ENCODE measurements at places on chromosomes 1 and 21.

DNA sequence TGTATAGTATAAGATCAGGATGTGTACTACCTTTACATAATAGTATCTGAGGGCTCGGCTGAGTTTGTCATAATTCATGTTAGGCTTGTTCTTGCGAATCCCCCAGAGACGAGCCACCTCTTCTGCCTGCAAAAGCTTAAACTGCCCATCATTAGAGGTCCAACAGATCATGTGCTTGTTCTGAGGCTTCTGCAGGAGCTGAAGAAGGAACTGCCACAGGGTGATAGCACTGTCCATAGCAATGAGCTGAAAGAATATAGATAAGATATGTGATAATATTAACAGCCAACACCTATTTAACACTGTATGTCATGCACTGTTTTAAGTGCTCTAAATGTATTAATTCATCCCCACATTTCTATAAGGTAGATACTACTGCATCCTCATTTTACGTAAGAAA, 8.2 kb downstream of the ELK4 start:
- no peak for DNase-seq

DNA sequence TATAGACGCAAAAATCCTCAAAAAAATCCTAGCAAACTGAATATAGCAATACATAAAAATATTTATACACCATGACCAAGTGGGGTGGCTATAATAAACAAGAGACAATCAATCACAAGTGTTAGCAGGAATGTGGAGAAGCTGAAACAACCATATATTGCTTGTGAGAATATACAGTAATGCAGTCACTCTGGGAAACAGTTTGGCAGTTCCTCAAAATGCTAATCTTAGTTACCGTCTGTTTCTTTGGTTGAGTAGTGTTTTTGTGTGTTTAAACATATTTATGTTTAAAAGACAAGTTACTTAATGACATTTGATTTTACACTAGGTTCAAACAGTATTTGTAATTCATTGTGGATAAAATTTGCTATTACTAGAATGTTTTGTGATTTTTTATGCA, 792.0 kb downstream of the LTN1 start:
- no peak for DNase-seq

GRCh38 chr1:199684686-199685273, 342.7 kb upstream of the NR5A2 start:
- peak; percentile 71 for DNase-seq

DNA sequence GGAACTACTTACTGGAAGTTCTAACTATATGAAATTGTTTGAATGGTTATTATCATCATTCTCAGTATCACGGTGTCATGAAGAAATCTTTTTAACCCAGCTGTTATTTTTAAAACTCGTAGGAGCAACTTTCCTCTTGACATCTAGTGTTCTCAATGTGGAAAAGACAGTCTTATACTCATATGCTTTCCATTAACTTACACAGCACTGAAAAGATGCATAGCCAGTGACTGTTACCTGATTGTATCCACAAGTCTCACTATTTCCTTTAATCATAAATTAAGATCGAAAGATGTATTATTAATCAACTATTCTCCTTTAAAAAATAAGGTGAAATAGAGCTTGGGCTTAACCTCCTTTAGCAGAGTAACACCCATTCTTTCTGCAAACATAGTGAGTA, 59.7 kb upstream of the TNFSF4 start:
- DNase-seq = no peak

DNA sequence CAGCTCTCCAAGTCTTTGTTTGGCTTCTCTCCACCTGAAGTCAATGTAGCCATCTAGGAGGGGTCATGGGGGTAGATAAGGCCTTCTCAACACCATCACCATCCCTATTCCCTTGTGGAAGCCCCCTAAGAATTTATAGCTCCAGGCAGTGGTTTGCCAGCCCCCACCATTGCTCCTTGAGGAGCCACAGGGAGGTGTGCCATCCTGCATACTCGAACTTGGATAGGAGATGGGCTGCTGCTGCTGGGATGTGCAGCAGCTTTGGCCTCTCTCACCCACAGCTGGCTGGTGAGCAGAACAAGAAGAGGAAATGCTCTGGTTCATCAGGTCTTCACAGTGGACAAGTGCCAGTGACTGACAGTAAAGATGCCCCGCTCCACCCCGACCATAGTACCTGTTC, 4.8 kb downstream of the NAXE start:
- DNase-seq = no peak

DNA sequence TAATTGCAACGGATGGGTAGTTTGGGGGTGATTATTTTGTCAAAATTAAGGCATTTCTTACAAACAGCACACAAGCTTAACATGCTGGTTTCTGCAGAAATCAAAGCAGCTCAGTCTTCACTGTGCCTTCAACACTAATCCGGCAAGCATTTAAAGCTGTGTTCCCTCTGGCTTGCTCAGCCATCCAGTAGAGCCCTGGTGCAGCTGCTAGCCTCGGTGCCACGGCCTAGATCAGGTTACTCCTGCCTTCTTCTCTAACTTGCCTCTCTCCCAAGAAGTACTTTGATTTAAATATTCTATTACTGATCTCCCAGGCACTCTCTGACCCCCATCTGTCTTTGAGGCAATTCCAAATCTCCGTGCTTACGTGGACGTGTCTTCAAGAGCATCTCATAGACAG, 85.6 kb downstream of the GREM2 start:
- DNase-seq = peak; percentile 22

GRCh38 chr1:26723013-26723991, 27.5 kb downstream of the ARID1A start:
- DNase-seq = no peak

GRCh38 chr1:16078925-16079656, 5.6 kb upstream of the FAM131C start:
- peak; percentile 73 for DNase-seq

DNA sequence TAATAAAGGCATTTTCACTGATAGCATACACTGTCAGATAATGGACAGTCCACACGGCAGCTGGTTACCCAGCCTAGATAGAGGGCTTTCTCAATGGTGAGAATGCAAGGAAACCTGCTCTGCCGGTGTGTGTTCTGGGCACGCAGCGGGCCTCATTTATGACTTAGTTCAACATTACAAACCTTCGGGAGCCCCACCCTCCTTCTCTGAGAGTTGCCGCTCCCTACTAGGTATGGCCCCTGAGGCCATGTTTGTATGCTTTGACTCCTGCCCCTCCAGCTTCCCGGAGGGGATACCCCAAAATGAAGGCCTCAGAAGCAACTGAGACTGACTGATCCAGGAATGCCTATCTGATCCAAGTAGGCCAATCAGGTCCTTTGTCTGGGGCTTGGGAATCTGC, 17.2 kb upstream of the FABP3 start:
- DNase-seq = no peak

DNA sequence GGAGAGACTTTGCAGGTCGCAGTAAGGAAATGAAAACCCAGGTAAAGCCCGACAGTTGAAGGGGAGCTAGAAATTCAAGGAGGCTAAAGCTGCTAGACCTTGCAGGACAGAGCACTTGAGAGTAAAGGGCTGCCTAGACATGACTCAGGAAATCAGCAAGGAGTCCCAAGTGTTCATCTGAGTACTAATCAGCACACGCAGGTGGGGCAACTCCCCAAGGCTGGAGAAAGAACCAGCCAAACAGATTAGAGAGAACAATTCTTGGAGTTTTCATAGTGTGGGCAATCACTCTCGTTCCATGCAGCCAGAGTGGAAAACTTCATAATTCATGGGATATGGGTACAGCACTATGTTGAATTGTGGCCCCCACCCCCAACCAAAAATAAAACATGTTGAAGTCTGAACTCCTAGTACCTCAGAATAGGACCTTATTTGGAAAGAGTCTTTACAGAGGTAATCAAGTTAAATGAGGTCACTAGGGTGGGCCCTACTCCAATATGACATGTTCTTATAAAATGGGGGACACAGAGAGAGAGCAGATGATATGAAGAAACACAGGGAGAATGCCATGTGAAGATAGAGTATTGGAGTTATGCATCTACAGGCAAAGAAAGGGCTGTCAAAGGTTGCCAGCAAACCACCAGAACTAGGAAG, 28.0 kb downstream of the SYDE2 start:
- DNase-seq = no peak

DNA sequence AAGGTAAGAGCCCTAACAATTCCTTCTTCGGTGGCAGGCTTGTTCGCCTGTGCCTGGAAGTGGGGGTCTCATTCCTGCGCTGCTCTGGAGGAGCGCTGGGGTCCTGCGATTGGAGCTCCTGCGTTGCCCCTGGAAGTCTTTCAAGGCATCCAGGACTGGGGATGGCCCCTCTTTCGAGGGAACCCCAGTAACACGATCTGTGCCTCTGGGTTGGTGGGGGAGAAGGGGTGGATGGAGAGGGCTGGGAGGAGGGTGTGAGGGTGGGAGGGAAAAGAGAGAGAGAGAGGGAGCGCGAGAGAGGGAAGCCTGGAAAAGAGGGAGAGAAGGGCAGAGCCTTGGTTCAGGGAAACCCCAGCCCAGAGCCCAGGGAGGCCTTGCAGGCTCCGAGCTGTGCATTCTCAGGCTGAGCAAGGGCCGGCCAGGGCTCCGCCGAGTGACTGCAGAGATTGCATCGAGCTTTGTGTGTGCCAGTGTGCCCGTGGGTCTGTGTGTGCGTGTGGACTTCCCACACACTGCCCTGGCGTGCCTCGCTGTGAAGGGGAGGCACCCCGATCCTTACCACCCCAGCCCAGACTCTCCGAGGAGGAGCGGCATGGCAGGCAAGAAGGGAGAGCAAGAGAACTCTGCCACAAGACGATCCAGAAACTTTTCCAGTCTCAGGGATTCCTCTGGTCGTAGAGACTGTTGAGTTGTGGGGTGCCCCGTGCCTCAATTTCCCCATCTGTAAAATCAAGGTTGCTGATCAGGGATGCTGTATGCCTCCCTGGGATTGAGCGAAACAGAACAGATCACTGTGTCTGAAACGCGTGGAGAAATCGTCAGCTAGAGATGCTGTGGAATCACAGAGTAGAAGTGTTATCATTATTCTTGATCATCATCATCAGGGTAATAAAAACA, 619 bp downstream of the BCL9 start:
- no peak for DNase-seq

DNA sequence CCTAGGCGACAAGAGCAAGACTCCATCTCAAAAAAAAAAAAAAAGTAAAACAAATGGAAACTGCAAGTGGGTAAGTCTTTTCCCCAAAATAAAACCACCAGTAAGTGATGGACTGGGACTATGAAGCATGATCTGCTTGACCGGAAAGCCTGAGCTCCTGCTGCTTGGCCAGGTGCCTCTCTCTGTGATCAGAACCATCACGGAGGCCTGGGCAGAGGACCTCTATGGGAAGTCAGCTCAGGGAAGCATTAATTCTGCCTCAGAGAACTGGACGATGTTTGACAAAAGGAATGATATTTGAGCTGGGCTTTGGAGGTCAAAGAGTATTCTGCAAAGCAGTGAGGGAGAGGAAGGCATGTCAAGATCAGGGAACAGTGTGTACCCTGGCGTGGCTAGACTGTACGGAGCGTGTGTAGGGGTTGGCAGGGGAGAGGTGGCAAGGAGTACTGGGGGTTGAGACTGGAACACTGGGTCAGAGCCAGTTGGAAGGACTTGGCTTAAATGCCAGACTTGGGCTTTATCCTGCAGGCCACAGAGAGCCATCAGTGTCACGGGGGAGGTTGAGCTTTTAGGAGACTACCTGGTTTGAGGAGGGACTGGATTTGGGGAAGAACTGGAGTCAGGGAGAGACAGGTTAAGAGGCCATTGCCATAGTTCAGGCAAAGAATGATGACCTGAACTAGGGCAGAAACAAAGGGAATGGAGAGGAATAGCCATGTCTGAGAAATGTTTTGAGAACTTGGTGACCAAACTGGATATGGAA, 16.4 kb downstream of the ATP1A2 start:
- DNase-seq = no peak

- DNase-seq = no peak
Measured at GRCh38 chr21:34913811-34914210, 135.3 kb downstream of the RUNX1 start.

DNA sequence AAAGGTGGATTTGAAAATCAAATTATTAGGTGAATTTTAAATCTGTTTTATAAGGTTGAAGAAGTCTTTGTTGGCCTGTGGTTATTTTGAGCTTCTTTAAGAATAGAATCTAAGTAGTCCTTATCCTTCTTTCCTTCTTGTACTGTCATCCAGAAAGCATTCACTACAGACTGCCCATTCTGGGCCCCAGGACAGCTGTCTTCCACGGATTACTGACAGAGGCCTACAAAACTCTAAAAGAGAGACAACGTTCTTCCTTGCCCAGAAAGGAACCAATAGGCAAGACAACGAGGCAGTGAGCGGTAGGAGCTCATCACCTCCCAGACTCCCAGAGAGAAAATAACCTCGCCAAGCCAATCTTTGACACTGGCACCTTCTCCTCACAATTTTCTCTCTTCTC, 24.4 kb upstream of the PIGC start:
- DNase-seq = no peak

GRCh38 chr1:226820941-226821718, 49.3 kb upstream of the PSEN2 start:
- DNase-seq = no peak

DNA sequence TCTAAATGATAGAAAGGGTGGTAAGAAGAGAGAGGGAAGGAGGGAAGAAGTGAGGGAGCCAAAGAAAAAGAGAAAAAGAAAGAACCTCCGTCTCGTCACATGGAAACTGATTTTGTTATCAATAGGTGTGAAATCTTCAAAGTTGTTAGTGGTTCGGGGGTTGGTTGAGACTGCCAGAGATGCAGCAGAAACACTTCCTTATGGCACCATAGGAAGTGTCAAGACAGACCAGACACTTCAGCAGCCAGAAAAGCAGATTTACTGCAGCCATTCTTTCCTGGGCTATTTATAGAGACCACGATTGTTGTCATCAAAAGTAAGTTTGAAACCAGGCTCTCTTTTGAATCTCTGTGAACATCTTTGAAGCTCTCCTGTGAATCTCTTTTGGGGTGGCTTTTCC, 150.5 kb downstream of the PLPPR5 start:
- DNase-seq = no peak

GRCh38 chr1:214708321-214708955, 105.4 kb downstream of the CENPF start:
- DNase-seq = no peak

GRCh38 chr1:112359961-112360767, 35.9 kb upstream of the CTTNBP2NL start:
- DNase-seq = no peak

DNA sequence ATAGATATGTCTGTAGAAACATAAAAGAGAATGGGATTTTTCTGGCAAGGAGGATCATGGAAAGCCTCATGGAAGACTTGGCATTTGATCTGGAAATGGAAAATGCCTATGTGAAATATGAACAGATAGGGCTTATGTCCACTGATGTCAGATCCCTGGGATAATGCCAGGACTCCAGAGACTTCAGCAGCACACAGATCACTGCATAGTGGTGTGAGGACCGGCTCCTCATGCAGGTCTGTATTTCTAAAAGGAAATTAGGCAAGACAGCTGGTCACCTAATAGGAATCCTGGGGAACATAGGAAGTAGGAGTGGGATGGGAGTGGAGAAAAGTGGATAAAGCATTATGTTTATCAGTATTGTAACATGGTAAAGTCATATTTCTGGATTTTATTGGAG, 56.8 kb upstream of the IPO9 start:
- no peak for DNase-seq
